ENCODE measurements at places on chromosomes 3 and 15.

DNA sequence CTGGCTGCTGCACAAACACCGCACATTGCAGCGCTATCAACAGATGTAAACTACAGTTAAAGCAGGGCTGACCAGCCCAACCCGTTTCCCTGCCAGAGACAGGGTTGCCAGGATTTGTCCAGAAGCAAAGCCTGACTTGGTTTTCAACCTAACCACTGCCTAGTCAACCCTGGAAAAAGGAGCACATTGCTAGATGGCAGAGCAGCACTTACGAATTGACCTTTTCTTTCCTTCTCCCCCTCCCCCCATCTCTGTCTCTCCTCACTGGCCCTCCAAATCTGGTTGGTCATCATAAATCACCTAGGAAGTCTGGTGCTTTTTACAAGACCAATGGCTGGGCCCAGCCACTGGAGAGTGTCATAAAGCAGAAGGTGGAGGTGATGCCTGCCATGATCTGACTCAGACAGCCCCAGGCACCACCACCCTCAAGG is 51.3 kb downstream of the ABCC5 start:
- no peak for DNase-seq

GRCh38 chr3:54780336-54780735 is 147.5 kb downstream of the LRTM1 start:
- DNase-seq = no peak

GRCh38 chr3:187072511-187072910 is 66.8 kb downstream of the RPL39L start:
- no peak for DNase-seq

- DNase-seq = no peak
Observed at GRCh38 chr15:68992696-68993095, 21.8 kb upstream of the NOX5 start.

DNA sequence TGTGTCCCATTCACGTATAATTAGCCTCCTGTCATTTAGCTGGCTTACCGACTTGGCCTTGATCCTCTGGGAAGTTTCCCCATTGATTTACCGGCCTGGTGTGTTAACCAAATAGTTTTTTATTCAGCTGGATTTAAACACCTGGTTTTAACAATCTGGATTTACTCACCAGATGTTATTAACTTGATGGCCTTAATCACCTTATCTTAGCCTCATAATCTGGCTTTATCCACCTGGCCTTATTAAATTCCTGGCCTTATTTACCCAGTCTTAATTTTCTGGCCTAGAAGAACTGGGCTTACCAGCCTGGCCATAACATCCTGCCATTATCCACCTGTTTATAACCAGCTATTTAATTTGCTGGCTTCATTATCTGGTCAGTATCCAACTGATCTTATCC is 89.9 kb downstream of the IL12A start:
- no peak for DNase-seq

DNA sequence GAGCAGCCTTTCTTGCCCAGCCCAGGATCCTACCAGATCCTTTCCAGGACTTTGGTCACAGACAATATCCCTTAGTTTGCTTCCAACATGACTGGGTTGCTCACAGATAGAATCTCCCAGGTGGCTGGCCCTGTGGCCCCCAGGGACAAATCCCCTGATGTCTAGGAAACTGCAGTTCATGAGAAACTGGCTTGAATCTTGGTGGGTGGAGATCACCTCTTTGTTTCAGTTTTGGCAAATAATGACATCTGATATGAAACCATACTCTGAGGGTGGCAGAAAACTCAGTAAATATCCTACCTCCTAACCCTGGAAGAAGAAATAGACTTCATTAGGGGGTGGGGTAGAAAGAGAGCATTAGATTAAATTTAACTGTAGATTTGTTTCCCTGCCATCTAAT is 44.1 kb upstream of the PFN2 start:
- DNase-seq = no peak

DNA sequence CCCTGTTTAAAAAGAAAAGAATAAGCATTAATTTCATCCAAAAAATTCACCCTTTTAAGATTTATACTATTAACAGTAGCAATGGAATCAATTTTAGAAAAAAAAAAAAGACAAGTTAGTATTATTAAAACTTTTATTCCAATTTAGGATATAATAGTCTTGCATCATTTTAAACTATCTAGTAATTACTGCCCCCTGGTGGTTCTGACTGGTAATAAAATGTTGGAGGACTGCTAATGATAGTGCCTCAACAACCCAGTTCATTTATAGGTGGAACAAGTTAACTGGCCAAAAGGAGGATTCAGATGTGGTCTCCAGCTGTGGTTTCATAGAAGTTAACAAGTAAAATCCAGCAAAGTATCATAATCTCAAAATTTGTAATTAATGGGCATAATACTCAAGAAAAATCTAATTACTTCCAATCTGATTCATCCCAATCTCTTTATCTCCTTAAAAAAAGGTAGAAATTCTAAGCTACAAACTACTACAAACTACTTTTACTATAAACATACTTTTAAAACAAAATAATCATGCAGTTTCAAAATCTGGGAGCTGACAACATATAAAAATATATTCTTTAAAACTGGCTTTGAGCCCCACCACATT is 30.7 kb upstream of the WDR49 start:
- peak; percentile 86 for DNase-seq

- DNase-seq = no peak
Observed at GRCh38 chr15:86905625-86906256, 826.1 kb downstream of the AGBL1 start.

DNA sequence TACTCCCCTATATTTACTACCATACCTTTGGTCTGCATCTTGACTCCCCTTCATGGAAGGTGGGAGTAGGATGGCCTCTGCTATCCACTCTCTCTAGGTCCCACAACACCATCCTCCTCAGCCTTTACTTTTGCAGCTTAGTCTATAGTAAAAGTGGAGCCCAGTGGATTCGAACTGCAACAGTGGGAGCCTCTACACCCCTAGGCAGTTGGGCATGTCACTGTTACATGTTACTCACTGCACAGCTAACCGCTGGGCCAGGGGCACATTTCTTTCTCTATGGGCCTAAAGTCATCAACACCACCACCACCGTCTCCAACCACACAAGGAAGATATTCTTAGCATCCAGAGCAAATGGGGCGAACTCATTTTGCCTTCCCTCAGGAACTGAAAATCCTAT is 62.9 kb downstream of the KLF13 start:
- no peak for DNase-seq

DNA sequence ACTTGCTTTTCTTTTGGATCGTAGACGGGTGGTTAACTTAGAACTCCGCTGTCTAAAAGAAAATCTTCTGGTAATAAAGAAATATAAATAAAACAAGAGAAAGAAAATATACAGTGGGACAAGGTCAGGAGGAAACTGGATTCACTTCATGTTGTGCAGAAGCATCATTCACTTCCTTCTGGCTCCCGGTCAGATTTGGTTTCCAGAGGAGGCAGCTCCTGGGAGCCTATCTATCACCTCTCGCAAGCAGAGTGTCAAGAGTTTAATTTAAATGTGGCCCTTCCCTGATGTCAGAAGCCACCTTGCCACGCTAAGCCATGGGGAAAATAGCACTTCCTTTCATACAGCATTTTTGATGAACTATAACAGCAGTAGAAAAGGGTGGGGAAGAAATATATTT is 139.1 kb downstream of the NSMCE3 start:
- no peak for DNase-seq

- DNase-seq = peak; percentile 67
Observed at GRCh38 chr3:132660052-132660810, at the start of gene UBA5. TSS of gene UBA5 (plus strand) at chr3:132660329. CDS start at chr3:132660538, 209 bp downstream.

GRCh38 chr3:114449271-114450007 is 155.6 kb downstream of the TIGIT start:
- no peak for DNase-seq

DNA sequence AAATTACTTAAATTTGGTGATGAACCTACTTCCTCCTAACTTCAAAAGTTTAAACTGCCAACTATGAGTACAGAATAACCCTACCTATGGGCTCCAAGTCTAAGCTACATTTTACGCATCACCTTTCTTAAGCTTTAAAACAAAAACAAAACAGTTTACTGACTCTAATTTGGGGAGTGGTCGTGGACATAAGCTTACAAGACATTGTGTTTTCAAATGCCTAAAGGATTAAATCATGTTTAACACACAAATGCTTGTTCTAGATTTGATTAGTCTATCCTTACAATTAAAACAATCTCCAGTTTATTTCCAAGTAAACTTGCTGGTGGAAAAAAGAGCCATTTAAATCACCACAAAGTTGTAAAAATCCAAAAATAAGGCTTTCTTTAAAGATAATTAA is 62.2 kb downstream of the UACA start:
- no peak for DNase-seq

GRCh38 chr3:49747792-49748480 is 24.2 kb upstream of the GMPPB start:
- DNase-seq = no peak

DNA sequence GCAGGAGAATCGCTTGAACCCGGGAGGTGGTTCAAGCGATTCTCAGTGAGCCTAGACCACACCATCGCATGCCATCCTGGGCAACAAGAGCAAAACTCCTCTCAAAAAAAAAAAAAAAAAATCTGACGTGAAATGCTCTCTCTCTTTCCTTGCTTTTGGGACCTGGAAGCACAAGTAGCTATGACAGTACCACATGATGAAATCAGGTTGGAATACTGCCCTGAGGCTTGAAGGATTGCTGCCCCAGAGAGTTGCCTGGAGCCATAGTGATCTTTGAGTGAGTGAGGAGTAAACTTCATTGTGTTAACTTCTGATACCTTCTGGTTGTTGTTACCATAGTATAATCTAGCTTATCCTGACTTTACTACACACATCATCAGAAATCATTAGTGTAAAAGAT is 23.3 kb downstream of the AKAP13 start:
- DNase-seq = no peak

DNA sequence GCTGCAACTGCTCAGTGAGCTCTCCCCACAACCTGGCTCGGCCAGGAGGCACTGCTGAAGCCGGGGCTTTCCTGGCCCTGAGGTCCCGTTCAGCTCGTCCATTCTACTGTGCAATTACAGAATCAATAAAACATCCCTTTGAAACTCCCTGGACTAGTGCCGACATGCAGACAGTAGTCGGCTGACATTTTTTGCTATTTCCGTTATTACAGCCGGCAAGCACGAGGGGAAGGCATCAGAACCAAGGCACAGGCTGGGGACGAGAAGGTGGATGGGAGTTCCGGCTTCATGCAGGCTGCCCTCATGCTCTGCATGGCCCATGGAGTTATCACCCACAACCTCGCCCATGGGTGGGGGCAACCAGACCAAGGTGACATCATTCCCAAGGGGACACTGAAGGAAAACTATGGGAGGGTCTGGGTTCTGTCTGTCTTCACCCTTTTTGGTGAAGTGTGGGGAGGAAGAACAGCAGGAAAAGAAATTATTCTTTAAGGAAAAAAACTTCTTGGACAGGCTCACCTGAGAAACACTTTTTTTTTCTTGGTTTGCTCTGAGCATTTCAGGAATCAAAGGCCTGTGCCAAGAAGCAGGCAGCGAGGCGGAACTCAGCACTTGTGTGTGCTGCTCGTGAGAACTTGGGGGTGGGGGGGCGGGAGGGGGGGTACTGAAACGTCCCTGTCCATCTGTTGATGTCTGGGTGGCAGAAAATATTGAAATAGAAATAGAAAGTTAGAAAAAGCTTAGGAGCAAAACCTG is 154.5 kb downstream of the FOXP1 start:
- DNase-seq = no peak

- DNase-seq = no peak
Observed at GRCh38 chr15:67813104-67813634, 12.1 kb upstream of the SKOR1 start.

- DNase-seq = no peak
Observed at GRCh38 chr3:11009898-11010297, 17.4 kb downstream of the SLC6A1 start.
